Stimulated activated CD4-positive, alpha-beta T cell treated with anti-CD3 and anti-CD28 coated beads, TNF-alpha, amount 100 ng/mL, for 4 hours (primary cell): ENCODE measurements at places on chromosomes 1 and 21.

DNA sequence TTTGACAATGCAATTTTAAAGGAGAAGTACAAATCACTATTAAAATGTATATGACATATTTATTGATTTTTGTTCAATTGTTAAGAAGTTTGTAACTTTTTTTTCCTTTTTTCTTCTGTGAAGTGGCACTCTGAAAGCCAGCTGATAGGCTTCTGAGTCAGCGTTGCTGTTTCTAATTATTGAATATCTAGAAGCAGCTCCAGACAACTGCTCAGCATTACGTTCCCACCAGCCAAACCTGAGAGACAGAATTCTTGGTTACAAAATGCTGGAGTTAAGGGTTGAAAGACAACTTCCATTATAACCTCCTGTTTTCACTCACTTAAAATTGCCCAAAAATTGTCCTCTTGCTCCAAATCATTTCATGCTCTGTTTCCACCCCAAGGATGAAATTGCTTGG, 31.4 kb upstream of the LMX1A start:
- no peak for DNase-seq

- no peak for DNase-seq
Measured at GRCh38 chr1:38667626-38668025, 191.9 kb downstream of the RRAGC start.

DNA sequence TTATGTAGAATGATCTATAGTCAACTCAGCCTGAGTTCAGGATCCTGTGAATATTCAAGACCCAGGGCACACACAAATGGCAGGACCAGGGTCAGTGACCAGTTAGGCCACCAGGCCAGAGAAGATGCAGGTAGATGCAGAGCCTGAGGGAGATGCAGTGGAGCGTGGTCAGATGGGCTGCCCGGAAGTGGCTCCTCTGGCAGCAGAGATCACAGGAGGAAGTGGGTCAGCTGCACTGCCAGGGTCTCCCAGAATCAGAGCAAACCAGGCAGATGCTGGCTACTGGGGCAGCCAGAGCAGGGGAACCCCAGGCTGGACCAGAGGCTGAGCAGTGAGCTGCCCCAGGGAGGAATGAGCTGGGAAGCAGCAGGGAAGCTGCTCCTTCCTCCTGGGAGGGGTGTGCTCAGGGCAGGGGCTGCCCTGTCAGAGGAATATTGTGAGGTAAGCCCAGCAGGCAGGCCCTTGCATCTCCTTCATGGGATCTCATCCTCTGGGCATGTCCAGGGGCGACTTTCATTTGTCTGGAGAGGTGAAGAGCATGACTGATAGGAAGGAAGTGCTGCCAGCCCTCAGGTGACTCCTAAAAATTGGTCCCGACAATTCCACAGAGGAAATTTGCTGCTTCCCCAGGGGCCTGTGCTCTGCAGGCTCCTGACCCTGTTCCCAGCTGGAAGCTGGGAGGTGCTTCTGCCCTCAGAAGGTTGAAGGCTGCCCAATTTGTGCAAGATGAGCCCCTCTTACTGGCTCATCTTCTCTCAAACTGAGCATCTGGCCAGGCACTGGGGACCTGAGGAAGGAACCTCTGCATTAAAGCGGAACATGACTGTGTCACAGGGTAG, 49.3 kb downstream of the STUM start:
- DNase-seq: no peak

GRCh38 chr1:17141441-17142197, 22.4 kb upstream of the PADI2 start:
- no peak for DNase-seq

- DNase-seq: no peak
Measured at GRCh38 chr1:203672346-203672745, 45.7 kb downstream of the ATP2B4 start.

- no peak for DNase-seq
Measured at GRCh38 chr1:94301186-94301585, 63.8 kb upstream of the ARHGAP29 start.

GRCh38 chr1:115184260-115184950, 95.1 kb upstream of the TSPAN2 start:
- no peak for DNase-seq
